ENCODE measurements at places on chromosomes 6 and 20.

- peak; percentile 89 for DNase-seq
Measured at GRCh38 chr6:16760516-16761470, at the start of gene ATXN1. Gene ATXN1, minus strand, starts transcription at chr6:16761460.

DNA sequence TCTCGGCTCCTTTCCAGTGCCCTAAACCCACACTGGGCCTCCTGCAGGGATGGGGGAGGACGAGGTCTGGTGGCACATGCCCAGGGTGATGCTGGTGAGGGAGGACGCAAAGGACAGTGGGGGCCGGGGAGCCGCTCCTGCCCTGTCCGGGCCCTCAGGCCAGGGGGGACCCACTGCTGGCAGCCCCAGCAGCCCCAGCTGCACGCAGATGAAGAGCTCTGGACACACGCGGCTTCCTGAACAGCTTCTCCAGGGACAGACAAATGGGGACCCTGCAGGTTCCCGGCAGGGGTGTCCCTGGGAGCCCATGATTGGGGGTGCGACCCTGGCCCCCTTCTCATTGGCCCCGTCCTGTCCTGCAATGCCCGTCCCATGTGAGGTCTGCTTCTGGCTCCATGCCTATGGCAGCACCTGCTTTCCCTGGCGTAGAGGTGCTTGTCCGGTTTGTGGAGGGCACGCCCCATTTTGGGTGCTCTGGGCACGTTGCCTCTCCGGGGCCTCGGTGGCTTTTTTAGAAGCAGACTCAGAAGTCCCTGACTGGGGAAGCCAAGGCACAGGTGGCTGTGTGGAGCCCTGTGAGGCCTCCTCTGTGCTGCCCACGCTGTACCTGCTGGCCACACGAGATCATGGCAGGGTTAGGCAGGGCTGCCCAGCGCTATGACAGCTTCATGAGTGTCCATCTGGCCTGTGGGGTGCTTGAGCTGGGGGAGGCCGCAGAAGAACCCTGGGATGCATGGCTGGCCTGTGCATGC lies 15.4 kb upstream of the TNFRSF6B start:
- no peak for DNase-seq

GRCh38 chr6:160420969-160421556 lies 72.9 kb downstream of the SLC22A3 start:
- no peak for DNase-seq

DNA sequence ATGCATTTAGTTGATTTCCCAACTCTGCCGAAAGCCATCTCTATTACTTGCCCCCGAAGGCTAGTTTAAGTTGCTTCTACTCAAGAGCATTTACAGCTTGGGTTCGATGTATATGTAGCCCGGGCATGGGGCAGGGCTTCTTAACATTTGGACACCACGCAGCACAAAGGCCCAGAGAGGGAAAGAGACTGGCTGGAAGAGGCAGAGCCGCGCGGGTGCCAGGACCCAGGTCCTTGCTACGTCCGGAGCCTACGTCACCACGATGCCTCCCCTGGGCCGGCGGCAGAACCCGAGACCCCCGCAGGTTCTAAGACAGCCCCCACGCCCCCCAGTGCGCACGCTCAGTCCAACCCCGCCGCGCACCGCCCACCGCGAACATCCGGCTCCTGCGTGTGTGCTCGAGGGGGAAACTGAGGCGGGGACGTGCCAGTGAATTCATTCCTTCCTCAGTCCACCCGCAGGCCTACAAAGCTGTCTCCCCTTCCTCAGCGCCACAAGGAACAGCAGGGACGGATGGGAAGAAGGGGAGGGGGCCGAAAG lies 367 bp upstream of the PCIF1 start:
- DNase-seq, result peak; percentile 84

DNA sequence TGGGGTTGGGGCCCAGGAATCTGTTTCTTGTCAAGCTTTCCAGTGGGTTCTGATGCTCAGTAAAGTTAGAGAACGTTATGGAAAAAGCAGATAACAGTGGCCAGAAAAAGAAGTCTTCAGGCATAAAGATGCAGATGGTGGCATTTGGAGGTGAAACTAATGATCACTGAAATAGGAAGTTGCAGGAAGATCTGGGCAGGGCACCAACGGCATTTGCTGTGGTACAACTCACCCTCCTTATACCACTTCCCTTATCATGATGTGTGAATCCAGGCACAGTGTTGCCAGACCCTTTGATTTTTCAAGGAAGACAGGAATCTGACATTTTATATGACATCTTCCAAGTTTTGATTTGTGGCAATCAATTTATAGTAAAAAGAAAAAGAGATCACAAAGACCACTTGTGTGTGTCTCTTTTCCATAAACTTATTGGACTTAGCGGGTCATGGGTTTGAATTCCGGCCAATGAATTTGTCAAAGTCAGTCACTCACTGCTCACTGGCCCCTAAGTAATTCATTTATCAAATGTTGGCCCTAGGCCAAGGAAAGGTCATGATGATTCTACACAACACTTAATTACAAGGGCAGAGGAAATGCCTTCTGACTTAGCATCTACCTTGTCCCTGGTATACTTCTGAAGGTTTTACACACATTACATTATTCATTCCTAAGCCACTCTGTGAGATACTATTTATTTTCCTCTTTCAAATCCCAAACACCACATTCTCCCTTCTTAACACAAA lies 37.6 kb downstream of the LAMP5 start:
- DNase-seq, result no peak

- DNase-seq, result no peak
Measured at GRCh38 chr6:7974565-7974937, 64.0 kb upstream of the TXNDC5 start.

DNA sequence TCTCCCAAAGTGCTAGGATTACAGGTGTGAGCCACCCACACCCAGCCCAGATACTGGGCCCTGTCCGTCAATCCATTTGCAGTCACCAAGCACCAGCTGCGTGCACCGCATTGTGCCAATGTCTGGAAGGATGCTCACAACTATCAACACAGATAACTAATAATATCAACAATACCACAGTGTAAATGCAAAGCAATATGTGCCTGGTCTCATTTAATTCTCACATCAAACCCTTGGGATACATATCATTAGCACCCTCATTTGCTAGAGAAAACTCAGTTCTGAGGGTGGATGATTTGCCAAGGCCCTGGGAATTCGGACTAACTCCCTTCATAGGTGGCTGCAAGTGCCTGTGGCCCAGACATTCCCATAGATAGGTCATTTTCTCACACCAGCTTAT lies 14.5 kb downstream of the RIPOR3 start:
- DNase-seq, result no peak

DNA sequence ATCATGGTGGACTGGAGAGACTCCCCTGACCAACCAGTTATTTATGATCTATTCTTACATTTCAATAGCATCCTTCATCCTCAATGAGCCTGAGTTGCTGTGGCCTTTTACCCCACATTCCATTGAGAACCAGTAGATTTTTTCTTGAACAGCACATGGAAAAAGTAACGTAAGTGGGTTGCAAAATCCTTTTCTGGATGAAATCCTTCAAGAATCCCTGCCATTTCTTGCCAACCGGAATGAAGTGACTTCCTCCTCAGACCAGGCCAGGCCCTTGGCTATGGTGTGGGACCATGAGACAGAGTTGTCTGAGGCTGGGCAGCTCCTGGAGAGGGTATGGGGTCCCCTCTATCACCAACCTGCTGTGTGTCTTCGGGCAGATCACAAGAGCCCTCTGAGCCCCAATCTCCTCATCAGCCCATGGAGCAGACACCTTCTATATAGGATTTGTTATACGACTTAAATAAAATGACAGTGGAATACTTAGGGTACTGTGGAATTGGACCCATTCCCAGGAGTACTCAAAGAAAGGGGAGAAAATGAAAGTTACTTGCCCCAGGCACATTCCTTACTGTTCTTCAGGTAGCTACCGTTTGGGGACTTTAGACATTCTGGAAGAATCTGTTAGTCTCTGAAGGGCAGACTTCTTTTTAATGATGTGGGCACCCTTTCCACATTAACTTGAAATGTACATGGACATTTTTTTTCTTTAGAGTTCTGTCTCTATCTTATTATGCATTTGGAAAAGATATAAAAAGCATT lies 10.9 kb downstream of the EYA2 start:
- no peak for DNase-seq

GRCh38 chr6:7389451-7390225 lies at the start of the genes CAGE1 and RIOK1:
Gene CAGE1, minus strand, starts transcription at chr6:7389742. Its CDS starts 2,569 bp downstream, at chr6:7387173.
Gene RIOK1, plus strand, starts transcription at chr6:7389808. Its CDS starts 195 bp downstream, at chr6:7390003.
- DNase-seq, result peak; percentile 90

- no peak for DNase-seq
Measured at GRCh38 chr20:53148771-53149147, 176.6 kb downstream of the TSHZ2 start.

- DNase-seq, result no peak
Measured at GRCh38 chr6:157206359-157206815, 116.9 kb downstream of the TMEM242 start.

Measured in skin of body (tissue), 3 donors.